Upper lobe of right lung (tissue), 1 donor: ENCODE measurements at places on chromosomes 7 and 10. TPM values are rescaled to one million over a fixed set of nuclear protein-coding genes. Genes with fewer than 3 reads are reported as not detected.
A peak's percentile ranks its signal among the peaks of the same experiment; 100 is the strongest.

DNA sequence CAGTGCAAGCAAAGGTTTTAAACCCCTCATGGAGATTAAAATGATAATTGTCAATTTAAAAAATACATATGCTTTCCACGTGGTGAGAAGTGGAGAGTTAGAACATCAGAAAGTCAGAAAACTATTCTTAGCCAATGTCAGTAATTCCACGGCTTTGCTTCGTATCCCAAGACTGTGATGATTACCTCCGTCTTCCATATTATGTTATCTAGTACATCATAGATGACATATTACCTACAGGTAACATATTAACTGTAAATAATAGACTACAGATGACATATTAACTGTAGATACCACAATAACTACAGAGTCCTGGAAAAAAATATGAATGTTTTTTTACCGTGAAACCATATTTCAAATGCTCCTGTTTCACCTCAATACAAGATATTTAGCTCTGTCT lies 579.4 kb upstream of the PFKP start:
- DNase-seq: no peak

GRCh38 chr10:119595134-119595675 lies 1.6 kb downstream of the TIAL1 start:
- DNase-seq: no peak

GRCh38 chr10:5321273-5321672 lies 43.5 kb upstream of the UCN3 start:
- DNase-seq: no peak

DNA sequence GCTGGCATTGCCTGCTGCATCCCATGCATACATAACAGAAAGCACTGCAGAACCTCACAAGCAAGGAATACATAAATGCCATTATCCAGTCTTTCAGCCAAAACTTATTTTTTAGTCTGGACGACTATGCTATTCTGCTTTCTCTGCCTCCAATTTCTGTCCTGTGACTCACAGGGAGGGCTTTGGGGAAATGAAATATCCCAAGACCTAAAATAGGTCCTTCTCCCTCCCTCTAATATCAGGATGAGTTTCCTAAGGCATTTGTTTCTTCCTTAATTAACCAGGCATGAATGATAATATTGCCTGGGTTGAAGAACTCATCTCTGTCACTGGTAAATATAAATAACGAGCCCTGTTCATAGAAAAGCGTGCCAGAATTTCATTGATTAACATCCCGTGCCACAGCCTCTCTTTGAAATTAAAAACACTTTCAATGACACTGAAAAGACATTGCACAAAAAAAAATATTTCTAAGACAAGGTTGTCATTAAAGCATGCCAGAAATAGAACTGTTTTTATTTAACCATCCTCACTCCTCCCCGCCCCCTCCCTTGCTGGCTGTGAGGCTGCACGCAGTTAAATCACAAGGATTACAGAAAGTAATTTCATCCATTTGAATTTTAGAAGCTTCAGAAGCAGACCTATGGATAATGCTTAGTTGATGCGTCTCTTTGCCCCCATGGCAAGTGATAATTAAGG lies 103.0 kb upstream of the ANKRD1 start:
- DNase-seq: no peak

- no peak for DNase-seq
Measured at GRCh38 chr10:88991899-88992320, 1.3 kb downstream of the FAS start.

- no peak for DNase-seq
Measured at GRCh38 chr7:122766593-122766992, 63.9 kb upstream of the RNF148 start.

DNA sequence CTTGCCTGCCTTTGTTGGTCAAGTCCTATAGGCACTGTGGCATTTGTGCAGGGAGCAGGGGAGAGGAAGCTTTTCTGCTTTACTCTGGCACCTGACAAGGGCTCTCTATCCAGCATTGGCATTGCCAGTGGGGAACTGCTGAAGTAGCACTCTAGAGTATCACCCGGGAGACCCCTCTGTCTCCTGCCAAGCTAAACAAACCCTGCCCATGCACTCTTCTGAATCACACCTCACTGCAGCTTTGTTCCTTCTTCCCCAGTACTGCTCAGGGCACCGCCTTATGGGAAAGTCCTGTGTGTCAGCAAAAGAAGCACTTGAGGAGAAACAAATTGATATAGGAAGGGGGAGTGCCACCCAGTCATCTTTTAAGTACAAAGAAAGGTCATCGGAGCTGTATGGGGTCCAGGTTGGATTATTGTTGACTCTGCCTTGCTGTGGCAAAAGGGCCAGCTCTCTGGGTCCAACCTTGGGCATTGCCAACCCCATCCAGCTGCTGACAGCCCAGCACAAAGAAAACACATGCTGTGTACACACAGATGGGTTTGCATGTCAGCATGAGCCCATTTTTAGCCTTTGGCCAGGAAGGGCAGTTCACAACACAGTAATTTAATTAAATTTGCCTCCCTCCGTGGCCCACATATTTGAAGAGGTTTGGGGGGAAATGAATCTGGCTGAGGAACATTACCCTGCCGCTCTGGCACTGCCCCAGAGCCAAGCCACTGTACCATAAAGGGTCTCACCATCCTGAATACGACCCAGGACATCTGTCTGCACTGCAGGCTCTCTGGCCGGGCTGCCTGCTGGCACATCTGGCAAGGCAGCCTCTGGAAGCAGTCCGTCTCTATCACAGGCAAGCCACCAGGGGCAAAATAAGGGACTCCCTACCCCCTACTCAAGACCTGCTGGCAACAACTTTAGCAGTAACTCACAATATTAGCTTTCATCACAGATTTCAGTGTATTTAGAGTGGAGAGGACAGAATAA lies 13.1 kb downstream of the LRRC4 start:
- no peak for DNase-seq

DNA sequence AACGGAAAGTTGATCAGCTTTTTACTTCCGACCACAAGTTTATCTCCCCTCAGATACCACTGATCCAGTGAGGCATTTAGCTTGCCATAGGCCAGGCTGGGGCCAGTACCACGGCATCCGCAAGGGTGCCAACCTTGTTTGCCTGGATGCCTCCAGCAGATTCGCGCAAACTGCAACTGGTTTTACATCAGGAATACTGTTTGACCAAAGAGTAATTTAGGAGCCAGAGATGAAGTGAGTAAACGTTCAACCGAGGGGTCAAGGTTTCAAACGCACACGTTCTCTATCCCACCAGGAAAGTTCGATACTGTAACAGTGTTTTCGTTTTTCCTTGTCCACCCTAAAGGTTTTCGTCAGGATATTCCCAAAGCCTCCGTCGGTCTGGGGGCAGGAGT lies 266 bp upstream of the MDFIC start:
- no peak for DNase-seq

GRCh38 chr7:39353615-39354376 lies 212.4 kb upstream of the YAE1 start:
- DNase-seq: peak; percentile 66

- peak; percentile 95 for DNase-seq
Measured at GRCh38 chr7:127588019-127588696, at the start of gene ARF5. Gene ARF5, plus strand, starts transcription at chr7:127588411. Its CDS starts 88 bp downstream, at chr7:127588499.

DNA sequence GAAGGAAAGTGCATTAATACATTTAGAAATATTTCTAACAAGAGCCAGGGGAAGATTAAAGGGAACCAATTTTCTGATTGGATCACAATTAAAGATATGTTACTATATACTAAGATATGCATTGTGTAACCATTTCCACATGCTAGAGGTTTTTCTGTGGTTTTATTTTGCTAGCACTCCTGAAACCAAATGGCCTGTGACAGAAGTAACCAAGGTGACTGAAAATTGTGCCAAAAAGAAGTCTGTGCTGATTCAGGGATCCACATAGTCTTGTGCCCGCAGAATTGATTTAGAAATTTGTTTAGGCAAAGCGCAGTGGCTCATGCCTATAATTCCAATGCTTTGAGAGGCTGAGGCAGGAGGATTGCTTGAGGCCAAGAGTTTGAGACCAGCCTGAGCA lies 1.8 kb downstream of the CC2D2B start:
- DNase-seq: no peak

DNA sequence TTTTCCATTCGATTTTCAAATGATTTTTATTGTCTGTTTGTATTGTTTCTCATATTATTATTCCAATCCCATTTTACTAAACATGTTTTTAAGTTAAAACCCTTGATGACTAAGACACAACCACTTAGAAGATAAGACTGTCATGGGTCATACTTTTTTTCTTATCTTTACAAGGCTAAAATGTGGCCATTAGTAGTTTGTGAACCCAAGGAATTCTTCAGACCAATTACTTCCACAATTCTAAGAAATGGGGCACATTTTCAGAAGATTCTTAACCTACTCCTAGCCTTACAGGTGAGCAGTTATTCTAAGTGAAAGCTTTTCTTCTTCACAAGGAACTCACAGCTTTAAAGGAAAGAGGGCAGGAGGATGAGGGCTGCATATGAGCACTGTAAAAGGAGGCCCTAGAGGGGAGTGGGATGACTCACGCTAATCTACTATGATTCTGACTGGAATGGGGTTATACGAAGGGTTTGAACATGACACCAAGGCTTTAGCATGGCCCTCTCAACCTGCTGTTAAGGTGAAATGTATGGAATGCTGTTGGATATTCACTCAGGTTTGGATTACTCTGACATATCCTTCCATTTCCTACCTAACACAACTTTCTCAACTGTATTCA lies 81.0 kb downstream of the SORCS1 start:
- DNase-seq: no peak

DNA sequence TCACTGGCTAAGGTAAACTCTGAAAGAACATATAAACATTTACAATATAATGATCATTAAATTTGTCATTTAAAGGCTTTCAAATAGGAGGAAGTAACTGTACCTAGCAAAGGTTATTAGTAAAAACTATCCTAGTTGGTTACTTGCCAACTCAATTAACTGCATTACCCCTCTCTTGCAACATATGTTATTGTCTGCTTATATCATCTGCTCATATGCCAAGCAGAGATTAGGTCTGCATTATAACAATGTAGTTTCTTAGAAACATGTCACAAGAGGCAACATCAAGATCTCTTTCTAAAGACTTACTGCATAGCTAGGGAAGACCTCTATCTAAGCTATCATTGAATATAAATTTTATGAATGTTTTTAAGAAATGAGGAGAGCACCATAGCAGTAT lies 132.5 kb downstream of the RELN start:
- no peak for DNase-seq

DNA sequence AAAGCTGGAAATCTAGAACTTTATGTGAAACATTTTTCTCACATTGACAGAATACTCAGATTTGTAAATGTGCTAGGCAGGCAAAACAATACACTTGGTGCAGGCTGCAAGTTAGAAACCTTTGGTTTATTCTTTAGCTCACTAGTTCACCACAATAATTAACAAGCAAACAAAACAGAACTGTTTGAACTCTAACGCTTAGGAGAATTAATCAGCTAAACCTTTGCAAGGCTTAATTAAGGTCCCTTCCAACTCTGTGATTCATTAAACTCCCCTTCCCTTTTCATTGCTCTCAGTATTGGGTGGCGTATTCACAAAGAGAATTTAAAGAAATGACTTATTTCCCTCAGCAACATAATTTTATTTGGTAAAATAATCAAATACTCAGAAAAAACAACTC lies 99.0 kb downstream of the PON1 start:
- DNase-seq: no peak

DNA sequence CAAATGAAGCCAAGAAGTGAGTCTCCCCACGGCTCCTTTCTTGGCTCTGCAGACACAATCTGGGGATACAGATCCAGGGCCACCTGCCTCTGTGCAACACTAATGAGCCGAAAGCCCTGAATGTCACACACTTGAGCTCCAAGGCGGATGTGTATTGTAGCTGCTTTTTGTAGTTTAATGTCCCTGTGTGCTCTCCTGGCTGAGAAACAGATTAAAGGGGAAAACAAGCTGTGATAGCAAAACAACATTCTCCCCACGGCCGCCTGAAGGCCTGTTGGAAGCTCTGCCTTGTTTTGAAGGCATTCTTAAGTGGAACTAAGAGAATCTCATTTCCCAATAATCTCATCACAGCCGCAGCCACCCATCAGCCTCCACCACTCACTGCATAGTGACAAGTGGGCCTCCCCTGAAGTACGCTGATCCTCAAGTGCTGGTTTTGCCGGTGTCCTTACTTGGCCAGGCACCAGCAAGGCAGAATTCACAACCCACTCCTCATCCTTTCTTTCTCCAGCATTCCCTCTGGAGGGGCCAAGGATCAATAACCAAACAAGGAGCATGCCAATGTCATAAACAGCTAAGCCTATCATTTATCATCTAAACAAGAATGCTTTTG lies 44.4 kb upstream of the AMPH start:
- DNase-seq: no peak

- DNase-seq: no peak
Measured at GRCh38 chr7:95996174-95996573, 223.8 kb downstream of the DYNC1I1 start.

- no peak for DNase-seq
Measured at GRCh38 chr10:35359056-35359455, 22.7 kb downstream of the CCNY start.

DNA sequence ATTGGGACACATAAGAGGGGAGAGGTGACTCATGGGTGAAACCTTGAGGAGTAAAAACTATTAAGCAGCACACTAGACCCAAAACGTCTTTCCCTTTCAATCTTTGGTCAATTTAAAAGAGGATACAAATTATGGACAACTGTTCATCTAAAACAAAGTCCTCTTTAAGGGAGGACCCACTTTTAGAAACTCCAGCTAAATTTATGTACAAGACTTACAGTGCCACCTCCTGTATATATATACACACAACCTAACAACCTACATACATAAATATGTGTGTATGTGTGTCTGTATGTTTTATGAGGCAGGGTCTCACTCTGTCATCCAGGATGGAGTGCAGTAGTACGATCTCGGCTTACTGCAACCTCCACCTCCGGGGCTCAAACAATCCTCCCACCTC lies 18.1 kb upstream of the ZC3HAV1 start:
- no peak for DNase-seq

- DNase-seq: no peak
Measured at GRCh38 chr10:21184216-21184615, 287.1 kb upstream of the NEBL start.

- no peak for DNase-seq
Measured at GRCh38 chr10:35236739-35237138, 99.6 kb upstream of the CCNY start.

GRCh38 chr7:77284005-77284404 lies 84.4 kb upstream of the FGL2 start:
- no peak for DNase-seq

Gene GAD2
- total RNA-seq: not detected

Gene SLC13A1
- not detected for total RNA-seq

Gene SMIM30
- 48.5 TPM for total RNA-seq

Gene PRKG1
- total RNA-seq: 30.0 TPM

Gene MEPCE
- 36.3 TPM for total RNA-seq

Gene PON1
- 0.49 TPM for total RNA-seq

Gene ABLIM1
- 144 TPM for total RNA-seq

Gene TBRG4
- total RNA-seq: 59.4 TPM

Gene GATA3
- 3.2 TPM for total RNA-seq

Gene SH2D4B
- 0.43 TPM for total RNA-seq

Gene TTYH3
- total RNA-seq: 48.8 TPM

Gene PIK3AP1
- 65.2 TPM for total RNA-seq
